ENCODE measurements at places on chromosomes 2 and 18.

- no peak for DNase-seq
Measured at GRCh38 chr2:127419448-127420038, 1.3 kb downstream of the PROC start.

DNA sequence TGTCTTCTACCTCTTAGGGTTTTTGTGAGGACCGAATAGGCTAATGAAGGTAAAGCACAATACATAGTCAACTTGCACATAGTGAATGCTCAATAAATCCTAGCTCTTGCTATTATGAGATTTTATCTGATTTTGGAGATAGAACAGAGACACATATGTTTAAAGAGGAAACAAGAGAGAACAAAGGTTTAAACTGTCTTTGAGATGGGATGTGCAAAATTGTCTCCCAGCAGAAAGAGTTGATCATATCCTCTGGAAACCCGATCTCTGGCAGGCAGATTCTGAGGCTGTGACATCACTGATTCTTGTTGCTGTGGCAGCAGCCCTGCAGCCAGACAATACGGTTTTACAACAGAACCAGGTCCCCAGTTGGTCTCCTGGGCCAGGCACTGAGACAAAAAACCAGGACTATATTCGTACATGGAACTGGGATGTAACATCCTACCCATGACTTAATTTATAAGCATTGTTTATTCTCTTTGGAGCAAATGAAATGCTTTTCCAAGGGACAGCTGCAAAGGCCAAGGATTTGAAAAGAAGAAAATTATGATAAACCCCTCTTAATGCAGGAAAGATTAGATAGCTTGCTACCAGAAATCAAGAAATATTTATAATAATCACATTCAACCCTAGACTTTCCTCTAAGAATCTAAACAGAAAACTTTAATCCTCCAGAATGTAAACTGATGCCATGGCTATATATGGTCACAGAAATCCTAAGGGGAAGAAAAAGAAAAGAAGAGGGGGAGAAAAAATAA, 80.2 kb downstream of the SLC8A1 start:
- DNase-seq, result no peak

DNA sequence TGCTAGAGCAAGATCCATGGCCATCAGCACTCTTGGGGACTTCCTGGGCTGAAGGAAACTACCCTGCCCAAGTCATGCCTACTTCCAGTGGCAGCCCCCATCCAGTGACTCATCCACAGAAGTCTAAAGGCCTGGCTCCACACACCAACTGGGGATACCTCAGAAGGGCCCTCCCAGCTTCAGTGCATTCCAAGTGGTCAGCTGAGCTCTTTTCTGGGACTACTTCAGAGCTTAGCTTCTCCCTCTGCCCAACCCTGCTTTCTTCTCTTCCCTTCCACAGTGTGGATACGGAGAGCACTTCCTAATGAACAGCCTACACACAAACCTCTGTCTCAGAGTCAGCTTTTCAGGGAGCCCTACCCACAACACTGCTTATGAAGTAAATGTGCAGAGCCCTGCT, 66.5 kb downstream of the CLHC1 start:
- DNase-seq, result no peak

DNA sequence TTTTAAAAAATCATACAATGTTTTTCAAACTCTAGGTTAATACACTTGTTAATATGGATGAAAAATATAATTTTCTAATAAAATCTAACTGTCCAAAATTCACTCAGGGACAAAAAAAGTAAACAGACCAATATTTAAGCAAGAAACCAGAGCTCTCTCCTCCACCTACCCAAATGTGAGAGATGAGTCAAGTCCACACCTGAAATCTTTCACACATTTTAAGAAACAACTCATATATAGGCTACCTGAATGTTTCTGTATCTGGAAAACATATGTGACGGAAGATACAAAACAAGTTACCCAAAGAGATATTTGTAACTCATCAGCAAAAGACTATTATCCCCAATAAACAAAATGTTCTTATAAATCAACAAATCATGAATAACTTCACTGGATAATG, 20.2 kb downstream of the ZNF516 start:
- no peak for DNase-seq

GRCh38 chr2:86624267-86624547, 542 bp upstream of the RNF103 start:
- DNase-seq, result no peak

DNA sequence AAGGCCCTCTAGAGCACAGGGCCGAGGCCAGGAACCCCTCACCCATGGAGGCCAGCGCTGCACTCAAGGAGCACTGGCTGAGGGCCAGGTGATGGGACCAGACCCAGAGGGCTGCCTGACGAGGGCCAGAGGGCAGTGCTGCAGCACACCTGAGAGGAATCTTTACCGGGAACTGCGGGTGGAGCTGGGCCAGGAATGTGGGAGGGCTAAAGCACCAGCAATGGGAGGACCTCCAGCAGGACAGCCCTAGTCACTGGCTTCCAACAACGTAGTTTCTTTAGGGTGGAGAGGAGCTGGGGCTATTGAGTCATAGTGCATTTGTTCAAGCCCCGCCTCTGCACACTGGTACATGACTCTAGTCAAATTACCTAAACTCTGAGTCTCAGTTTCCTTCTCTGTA, 143.4 kb downstream of the TMEM17 start:
- no peak for DNase-seq

- DNase-seq, result no peak
Measured at GRCh38 chr18:44323125-44323524, 357.6 kb upstream of the SETBP1 start.

DNA sequence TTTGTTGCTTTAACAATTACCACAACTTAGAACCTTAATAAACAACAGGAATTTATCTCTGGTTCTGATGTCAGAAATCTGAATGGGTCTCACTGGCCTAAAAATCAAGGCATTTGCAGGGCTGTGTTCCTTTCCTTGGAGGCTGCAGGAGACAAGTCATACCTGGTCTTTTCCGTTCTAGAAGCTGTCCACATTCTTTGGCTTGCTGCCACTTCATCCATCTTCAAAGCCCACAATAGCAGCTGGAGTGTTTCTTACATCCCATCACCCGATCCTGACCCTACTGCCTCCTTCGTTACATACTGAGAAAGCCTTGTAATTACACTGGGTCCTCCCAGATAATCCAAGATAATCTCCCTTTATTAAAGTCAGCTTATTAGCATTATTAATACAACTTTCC, 18.1 kb downstream of the NETO1 start:
- no peak for DNase-seq

GRCh38 chr2:38030635-38031355, 45.2 kb downstream of the CYP1B1 start:
- DNase-seq, result no peak

DNA sequence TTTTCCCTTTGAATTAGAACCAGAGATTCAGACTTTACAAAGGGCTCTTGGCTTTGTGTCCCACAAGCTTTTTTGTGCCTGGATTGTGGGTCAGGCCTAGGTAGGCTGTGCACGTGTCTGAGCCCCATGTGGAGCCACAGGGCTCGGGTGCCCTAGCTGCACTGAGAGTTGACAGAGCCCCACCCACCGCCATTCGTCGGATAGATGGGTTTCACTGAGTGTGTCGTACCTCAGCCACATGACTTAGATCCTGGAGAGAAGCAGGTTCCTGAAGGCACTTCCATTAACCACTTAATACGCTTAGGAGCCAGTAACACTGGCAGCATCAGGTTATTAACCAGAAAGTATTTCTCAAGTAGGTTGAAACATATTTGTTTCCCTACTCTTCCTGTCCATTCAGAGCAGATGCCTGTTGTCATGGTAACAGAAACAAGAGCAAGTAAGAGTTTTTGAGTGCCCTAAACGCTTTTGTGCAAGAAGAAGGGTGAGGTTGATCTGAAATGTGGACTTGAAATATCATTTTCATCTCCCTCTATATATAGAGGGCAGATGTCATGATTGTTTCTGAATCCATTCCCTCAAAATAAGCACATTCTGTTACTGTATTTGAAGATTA, 30.0 kb downstream of the ADCYAP1 start:
- no peak for DNase-seq

DNA sequence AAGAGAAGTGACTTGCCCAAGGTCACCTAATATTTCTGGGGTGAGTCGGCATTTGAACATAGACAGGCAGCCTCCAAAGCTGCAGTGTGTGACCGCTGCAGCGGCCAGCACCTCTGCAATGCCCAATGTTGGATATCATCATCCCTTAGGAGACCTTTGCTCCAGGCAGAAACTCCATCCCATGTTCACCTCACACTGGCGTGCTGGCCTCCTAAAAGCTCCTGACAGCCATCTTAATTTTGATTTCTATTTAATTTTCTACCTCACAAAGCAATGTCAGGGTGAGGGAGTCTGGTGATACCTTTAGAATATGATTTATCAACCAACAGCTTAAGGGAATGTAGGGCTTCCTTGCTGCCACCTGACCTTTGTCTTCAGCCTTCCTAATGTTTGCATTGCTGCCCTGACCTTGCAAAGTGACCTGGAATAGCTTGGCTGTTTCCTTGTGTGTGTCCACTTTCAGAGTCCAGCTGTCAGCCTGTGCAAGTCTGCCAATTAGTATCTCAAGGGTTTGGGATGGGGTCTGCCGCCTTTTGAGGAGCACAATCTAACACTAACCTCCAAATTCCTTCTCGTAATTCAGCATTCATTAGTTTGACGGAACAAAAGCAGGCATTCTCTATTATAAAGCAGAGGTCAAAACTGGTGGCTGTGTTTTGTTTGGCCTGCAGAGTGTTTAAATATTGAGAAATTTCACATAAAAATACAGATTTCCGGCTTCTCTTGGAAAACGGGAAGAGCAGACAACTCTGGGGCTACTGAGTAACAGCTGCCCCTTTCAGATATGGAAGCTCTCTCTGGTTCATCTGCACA, 127.6 kb downstream of the PLEKHM3 start:
- no peak for DNase-seq

DNA sequence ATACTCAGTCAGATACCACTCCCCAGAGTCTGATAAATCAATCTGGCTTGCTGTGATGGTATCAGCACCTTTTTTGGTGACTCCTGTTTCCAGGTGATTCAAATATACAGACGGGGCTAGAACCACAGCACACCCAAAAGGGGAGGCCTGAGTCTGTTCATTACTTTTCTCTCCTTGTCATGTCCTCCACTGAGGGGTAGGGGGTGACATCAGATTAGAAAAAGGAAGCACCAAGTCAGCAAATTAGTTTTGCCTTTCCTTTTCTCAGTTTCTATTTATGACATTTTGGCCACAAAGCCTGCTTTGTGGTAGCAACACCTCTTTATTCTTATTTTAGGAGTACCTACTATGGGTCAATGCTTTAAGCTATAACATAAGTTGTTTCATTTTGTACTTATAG, 127.4 kb downstream of the CCDC102B start:
- no peak for DNase-seq

DNA sequence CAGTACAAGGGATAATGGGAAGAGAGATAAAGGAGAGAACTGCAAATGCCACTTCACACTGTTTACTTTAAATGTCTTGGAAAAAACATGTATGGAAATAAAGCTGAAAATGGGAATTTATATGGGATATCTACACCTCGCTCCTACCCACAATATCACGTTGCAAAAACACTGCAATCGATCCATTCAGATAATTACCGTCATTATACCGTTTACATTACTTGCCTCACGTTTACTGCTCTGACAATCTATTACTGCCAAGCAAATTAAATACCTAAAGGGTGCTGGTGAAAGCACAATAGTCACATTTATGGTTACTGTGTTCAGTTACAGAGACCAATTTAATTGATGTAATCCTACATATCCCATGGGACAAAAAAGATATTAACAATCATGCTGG, 214.7 kb upstream of the LYPD1 start:
- no peak for DNase-seq

- peak; percentile 58 for DNase-seq
Measured at GRCh38 chr2:26503231-26503880, 25.4 kb upstream of the OTOF start.

DNA sequence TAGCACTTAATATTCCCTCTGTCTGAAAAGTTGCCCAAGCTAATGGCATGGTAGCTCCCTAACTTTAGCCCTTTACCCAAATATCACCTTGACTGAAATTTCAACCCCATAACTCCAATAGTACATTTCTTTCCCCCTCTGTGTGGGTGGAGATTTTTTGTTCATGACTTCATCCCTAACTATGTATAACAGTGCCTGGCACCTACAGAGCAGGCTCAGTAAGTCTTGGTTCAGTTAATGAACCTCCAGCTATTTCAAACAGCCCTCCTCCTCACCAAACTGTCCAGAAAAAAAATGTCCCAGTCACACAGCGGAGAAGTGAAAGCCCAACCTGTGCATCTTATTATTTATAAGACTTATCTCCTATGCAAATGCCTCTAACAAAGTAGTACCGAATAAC, 18.6 kb downstream of the BUB1 start:
- no peak for DNase-seq

DNA sequence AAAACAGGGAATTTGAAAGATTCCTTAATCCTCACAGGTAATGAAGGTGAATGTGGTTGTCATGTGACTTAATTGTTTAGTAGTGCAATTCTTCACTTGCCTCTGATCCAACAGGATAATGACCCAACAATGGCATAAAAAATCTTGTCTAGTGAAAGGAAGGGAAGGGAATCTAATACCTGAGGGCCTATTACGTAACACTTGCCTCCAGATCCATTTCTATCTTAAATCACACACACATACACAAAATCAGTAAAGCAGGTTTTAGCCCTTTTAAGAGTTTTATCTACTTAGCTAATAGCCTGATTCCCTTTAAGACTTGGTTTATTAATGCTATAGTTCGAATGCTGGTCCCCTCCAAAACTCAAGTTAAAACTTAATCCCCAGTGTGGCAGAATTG, 118.6 kb downstream of the TMEM163 start:
- no peak for DNase-seq
